ENCODE measurements at places on chromosomes 2 and 18.

GRCh38 chr2:144456680-144457079 is 63.2 kb downstream of the ZEB2 start:
- no peak for DNase-seq

GRCh38 chr18:11785444-11786055 is 65.7 kb upstream of the CHMP1B start:
- DNase-seq: no peak

DNA sequence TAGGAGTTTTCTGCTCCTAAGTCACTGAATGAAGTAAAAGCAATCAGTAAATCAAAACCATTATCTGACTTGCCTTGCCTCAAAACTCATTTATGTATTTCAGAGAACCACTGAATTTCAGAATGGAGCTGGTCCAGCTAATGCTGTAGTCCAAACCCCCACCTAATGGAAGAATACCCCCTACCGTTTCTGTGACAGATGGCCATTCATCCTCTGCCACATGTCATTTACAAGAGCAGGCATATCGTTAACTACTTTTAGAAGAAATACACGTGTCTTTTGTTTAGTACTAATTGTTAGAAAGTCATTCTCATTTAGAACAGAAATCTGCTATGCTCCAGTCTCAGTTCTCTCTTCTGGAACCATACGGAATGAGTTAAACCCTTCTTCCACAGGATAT is 12.8 kb upstream of the GALNT5 start:
- no peak for DNase-seq

GRCh38 chr2:42359304-42359964 is 1.6 kb downstream of the COX7A2L start:
- DNase-seq: no peak

DNA sequence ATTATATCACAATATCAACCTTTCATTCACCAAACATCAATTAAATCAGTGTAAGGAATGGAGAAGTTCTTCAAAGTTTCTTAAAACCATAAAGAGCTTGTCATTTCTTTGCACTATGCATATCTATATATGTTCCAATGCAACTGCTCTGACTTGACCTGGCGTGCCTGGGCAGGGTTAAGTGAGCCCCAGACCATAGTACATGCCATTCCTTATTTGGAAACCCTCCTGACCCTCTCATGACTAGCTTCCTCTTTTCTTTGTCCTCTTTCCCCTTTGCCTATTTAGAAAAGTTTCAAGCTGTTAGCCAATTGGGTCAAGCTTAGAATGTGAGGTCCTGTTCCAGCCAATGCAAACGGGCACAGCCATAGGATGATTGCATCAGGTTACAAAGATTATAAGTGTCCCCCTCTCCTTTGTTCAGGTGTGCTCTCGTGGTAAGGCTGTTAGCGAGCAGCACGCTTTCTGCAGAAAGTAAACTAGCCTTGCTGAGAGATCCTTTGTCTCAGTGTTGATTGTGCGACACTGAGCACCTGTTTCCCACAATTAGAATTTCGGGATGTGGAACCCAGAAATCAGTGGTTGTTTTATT is 78.2 kb upstream of the UXS1 start:
- no peak for DNase-seq

DNA sequence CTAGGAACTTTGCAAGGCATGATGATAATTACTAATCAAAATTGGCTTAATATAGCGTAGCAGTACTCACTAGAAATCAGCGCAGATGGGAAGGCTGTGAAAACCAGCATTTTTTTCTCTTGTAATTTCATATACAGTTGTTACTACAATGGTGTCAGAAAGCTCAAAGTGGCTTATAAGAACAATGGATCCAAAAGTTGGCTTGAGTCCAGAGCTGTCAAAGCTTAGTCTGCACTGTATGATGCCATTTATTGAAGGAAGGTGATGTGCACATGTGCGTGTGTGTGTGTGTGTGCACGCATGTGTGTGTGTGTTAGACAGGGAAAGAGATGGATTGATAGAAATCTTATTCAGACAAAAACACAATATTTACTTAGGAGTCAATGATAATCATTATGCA is 341.3 kb downstream of the TGIF1 start:
- DNase-seq: no peak

- DNase-seq: no peak
These were observed 327.0 kb downstream of the ZNF516 start for GRCh38 chr18:76167845-76168621.

DNA sequence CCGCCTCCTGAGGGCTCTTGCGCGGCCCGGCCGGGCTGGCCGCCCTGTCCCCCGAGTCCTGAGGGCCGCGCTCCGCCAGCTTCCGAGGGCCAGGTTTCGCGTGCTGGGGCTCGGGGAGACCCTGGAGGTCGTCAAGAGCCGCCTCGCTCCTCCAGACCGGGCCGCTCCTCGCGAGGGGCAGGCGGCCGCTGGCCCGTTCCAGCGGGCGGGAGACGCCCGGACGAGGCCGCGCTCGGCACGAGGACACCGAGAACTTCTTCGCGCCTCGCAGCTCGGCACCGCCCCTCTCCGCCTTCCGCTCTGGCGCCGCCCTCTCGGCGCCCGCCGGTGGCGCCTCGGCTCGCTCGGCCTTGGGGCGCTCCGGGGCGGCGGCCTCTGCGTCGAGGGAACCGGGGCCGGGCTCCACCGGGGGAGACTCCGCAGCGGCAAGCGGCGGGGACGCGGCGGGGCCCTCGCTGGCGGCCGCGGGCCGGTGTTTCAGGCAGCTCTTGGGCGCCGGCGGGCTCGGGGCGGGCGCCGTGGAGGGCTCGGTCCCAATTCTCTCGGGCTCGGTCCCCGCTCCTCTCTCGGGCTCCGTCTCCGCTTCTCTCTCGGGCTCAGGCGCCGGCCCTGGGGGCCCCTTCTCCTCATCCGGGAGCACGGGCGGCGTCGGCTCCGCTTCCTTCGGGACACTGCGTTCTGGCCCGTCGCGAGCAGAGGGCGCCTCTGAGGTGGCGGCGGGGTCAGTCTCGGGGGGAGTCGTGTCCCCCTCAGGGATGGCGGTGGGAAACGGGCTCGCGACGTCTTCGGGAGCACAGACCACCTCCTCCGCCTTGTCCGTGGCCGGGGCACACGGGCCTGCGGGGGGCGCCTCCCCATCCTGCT is 91.6 kb upstream of the MGAT4A start:
- DNase-seq: no peak

All from stimulated activated CD8-positive, alpha-beta memory T cell treated with anti-CD3 and anti-CD28 coated beads, Interleukin-4, amount 100 ng/mL, for 1 hour (primary cell).